ENCODE measurements at places on chromosomes 12 and 14.

GRCh38 chr12:79023784-79024183 lies 159.2 kb downstream of the SYT1 start:
- DNase-seq = no peak

DNA sequence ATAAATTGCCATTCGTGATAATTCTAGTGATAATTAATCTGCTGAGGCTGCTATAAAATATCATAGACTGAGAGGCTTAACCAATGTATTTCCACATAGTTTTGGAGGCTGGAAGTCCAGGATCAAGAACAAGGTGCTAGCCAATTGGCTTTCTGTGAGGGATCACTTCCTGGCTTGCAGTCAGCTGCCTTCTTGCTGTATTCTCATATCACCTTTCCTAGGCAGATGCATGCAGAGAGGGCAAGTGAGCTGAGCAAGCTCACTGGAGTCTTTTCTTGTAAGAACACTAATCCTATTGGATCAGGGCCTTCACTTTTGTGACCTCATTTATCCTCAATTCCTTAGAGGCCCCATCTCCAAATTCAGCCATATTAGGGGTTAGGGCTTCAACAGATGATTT lies 640.7 kb downstream of the DIO2 start:
- no peak for DNase-seq

DNA sequence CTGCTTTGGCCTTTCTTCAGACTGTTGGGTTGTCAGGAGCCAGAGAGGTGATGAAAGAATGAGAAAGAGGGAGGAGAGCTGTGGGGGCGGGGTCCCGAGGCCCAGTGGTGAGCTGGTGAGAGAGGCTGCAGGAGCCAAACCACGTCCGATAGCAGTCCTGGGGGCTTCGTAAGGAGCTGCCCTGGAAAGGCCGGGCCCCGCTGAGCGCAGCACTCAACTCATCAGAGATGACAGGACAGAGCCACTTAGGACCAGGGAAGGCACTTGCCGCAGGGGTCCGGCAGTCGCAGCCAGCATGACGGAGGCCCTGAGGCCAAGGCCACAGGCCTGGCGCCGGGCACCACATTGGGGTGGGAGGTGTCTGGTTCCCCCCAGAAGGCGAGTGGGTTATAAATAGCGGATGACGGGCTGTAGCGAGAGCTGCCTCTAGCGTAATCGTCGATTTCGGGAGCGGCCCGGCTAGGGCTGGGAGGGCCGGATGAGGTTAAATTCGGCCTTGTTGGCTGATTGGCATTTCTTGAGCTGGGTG lies 179.0 kb downstream of the TSPAN9 start:
- no peak for DNase-seq

GRCh38 chr14:74630881-74631690 lies 19.0 kb upstream of the LTBP2 start:
- DNase-seq = no peak

DNA sequence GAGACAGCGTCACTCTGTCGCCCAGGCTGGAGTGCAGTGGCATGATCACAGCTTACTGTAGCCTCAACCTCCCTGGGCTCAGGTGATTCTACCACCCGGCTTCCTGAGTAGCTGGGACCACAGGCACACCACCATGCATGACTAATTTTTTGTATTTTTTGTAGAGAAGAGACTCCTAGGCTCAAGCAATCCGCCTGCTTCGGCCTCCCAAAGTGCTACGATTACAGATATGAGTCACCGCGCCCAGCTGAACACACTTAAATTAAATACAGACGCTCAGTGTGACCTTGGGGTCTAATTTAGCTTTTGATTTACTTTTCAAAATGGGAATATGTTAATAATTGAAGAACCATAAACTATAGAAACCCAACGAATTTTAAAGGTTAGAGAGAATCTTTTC lies 77.2 kb downstream of the C2CD5 start:
- DNase-seq = no peak

DNA sequence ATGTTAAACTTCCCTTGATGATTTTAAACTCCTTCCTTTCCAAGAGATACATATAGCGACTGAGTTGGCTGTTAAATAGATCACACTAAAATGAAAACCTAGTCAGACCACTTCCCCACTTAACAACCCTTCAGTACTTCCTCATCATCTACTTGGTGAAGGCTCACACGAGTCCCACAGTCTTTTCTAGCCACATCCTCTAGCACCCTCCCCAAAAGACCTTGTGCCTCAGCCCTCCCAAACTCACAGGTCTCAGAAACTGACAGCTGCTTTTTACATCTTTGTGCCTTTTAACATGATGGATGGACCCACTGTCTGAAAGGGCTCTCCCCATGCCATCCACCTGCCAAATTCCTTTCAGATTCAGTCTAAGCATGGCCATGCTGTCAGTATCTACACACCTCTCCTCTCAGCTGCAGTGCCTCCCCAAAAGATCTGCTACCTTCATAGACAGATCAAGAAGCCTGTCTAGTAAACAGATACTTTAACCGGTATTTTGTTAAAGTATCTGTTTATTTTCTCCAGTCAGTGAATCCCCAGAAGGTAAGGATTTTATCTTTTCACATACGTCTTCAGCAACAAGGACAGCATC lies 65.1 kb upstream of the GPHB5 start:
- DNase-seq = no peak

DNA sequence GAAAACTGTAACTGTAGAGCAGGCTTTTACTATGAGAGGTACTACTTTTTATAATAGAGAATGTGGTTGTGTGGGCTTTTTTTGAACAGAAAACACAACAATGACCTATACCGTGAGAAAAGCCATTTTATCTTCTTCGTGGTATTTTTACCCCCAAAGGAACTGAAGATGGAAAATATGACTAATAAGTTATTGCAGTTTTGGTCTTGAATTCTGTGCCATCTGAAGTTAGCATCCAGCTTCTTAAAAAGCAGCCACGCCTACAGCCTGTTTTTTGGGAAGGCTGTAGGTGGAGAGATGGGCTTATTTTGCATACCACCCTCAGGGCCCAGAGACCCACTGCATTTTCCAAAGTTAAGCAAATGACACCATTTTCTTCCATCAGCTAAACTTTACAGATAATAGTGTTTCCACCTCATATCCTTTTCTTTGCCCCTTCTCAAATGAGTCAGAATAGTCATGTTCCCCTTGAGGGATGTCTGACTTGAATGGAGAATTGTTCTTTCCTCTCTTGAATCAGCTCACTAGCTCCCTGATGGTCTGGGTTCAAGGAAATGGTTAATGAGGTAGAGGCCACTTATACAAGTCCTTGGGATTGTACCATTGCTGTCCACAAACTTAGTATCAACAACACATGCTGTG lies 53.0 kb downstream of the TBC1D30 start:
- DNase-seq = no peak

DNA sequence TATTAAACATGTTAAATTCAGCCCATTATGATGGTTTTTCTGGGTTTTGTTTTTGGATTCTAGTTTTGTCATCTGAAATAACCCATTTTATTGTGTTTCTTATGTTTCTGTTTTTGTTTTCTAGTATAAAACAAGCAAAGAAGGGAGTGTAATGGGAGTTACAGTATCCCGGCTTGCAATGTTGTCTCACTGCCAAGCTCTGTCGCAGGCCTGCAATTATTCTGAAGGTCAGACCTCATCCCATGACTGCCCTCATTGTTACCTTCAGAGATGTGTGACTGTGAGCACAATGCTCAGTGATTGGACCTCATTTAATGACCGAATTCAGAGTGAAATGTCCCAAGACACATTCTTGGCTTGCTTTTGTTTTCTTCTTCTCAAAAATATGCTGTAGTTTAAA lies 73.0 kb upstream of the ATF1 start:
- DNase-seq = no peak

GRCh38 chr12:22573181-22573580 lies 28.8 kb upstream of the C2CD5 start:
- no peak for DNase-seq

DNA sequence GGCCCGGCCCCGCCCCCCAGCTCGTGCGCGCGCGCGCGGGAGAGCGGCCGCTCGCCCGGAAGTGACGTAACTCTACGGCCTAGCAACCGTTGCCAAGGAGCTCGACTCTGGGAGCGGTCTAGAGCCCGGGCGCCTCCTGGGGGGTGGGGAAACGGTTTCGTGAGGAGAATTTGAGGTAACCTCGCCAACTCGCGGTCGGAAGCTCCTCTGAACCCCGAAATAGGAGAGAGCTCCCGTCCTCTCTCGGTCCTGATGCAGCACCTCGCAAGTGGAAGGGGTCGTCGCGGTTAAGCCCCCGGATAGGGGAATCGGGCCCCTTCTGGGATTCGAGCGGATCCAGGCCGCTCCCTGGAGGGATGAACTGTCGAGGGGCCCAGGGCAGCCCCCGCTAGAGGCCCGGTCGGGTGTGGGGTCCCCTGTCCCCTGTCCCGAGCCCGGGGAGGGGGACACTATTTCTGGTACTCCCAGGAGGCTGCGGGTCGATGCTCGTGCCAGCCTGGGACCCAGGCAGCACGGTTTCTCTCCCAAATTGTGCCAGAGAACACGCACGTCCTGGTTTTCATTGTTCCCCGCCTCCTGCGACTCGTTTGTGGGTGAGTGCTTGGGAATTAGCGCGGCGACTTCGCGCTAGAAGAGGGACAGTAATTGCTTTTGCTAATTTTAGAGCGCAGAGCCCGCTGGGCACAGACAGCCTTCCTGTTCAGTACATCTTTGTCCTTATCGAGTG lies at the start of gene IFT81:
Gene IFT81, plus strand, starts transcription at position 89 of the 727 bp plus-strand sequence. CDS start 3,024 bp downstream, outside the sequence.
- peak; percentile 96 for DNase-seq

DNA sequence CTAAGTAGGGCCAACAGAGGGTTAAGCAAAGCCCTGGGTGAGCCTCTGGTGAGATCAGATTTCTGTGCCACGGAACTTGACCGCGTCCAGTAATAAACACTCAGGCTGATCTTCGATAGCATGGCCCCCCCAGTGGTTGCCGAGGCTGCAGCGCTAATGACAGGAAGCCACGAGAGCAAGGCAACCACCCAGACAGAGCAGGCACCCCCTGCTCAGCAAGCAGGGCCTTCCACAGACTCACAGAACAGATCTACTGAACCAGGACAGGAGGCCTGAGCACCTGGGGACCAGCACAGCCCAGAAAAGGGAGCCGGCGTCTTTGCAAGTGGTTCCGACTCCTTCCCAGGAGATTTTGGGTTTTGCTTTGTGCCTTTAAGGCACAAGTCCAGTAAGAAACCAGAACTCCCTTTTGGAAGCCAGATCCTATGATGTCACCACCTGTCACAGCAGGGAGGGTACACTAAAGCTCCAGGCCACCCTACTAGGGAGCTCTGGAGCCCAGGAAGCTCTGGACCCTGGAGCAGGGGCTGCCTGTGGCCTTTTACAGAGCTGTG lies 42.3 kb downstream of the BCL11B start:
- no peak for DNase-seq

DNA sequence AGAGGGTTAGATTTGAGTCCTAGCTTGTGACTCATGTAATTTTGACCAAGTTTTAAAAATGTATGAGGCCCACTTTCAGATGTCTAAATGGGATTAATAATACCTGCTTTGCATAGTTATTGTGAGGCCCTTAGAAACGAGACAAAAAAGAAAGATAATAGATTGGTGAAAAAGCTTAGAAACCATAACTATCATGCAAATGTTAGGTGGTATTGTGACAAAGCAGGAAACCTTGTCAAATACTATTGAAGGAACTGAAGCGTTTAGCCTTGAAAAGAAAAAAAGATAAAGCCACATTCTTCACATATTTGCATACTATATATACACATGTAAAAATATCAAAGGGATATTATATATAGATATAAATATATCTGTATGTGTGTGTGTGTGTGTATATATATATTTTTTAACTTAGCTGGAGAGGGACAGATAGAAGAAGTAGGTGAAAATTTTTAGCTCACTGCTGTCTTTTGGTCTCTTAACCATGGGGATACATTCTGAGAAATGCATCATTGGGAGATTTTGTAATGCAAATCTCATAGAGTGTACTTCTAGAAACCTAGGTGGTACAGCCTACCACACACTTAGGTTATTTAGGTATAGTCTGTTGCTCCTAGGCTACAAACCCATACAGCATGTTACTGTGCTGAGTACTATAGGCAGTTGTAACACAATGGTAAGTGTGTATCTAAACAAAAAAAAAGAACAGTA lies 270.3 kb downstream of the CCDC91 start:
- no peak for DNase-seq

DNA sequence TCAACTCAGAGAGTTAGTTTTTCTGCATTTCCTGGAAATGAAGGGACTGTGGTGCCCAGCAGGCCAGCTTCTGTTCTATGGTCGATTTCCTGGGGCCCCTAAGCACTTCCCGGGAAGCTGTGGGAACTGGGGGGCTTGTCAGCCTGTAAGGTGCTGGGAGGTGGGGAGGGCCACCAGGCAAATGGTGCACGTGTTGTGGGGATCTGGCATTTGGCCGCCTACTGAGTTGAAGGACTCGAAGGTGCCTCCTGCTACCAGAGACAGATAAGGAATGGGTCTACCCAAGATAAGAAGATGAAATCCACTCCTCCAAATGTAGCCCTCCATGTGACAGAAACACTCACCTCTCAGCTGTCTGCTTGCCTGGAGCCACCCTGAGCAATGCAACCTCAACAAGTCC lies 341.7 kb downstream of the DPF3 start:
- DNase-seq = no peak

GRCh38 chr12:17197971-17198370 lies 592.0 kb upstream of the LMO3 start:
- DNase-seq = no peak

DNA sequence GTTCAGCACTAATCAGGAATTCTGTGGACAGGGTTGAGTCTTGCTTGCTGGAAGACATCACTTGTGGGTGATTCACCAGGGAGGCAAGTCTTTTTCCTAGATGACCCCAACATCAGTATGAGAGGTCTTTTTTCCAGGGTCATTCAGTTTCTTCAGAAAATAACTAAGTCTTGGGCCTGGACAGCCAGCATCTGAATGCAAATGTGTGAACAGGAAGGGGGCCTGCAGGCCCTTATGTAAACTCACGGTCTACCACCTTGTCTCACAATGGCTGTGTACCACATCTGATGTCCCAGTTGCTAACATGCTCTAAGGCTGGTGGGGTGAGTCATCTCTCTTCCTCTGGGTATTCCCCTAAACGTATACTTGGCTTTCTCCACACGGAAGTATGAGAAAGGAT lies 79.2 kb downstream of the HECTD4 start:
- peak; percentile 61 for DNase-seq

DNA sequence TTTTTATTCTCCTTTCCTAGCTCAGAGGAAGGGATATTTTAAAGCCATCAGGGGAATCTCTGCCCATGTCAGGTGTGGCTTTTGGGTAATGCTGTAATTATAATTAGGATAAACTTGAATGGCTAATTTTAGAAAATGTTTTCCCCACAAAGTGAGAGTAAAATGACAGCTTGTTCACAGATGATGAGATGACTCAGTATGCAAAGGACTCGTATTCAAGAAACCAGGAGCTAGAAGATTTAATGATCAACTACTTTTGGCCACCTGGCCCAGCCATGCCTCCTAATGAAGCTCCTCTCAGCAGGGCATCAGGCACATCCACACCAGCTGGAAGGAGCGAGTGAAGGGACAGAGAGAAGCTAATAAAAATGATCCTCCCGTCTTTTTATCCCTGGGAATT lies 29.0 kb upstream of the PLEKHG7 start:
- DNase-seq = no peak
